Stimulated activated CD8-positive, alpha-beta memory T cell treated with anti-CD3 and anti-CD28 coated beads, Interleukin-7, amount 100 ng/mL, for 48 hours (primary cell): ENCODE measurements at places on chromosomes 6 and 20.

DNA sequence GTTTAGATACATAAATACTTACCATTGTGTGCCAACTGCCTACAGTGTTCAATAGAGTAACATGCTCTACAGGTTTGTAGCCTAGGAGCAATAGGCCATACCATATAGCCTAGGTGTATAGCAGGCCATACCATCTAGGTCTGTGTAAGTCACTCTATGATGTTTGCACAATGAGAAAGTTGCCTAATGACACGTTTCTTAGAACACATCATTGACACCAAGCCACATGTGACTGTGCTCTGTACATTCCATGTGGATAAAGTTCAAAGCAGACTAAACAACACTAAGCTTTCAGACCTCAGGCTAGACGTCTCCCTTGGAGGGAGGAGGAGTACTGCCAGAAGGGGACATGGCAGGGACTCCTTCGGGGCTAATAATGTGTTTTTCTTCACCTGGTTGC is 93.6 kb downstream of the KIF16B start:
- DNase-seq = no peak

DNA sequence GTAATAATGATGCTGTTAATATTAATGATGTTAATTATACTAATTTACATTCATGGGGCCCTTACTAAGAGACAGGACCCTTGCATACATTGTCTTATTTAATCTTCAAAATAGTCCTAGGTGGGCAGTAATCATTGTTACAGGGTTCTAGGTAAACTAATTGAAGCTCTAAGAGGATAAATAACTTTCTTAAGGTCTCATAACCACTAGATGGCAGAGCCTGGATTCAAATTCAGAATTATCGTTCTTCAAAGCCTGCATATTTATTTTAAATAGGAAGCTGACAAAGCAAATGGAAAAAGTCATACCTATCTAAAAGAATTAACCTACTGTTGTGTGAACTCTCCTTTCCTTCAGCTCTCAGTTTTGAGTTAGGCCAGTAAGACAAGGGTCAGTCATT is 23.5 kb downstream of the PTCHD4 start:
- DNase-seq = no peak

DNA sequence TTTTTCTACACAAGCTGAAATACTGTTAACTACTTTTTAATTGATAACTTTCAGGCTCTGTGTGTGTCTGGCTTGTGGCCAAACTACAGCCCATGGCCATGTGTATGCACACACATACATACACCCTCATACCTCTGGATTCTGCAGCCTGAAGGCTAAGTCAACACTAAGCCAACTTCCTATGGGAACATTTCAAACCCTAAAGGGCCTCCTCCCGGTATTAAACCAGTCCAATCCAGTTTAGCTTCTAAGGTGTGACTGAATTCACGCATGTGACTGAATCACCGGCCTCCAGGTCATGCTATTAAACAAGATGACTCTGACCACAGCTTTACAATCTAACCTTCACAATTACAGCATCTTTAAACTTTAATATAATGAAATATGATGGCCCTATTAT is 20.7 kb upstream of the DST start:
- DNase-seq = no peak

- DNase-seq = no peak
Observed at GRCh38 chr6:38716825-38717224, 1.7 kb downstream of the DNAH8 start.

- DNase-seq = no peak
Observed at GRCh38 chr6:18958146-18958545, 571.0 kb downstream of the RNF144B start.

DNA sequence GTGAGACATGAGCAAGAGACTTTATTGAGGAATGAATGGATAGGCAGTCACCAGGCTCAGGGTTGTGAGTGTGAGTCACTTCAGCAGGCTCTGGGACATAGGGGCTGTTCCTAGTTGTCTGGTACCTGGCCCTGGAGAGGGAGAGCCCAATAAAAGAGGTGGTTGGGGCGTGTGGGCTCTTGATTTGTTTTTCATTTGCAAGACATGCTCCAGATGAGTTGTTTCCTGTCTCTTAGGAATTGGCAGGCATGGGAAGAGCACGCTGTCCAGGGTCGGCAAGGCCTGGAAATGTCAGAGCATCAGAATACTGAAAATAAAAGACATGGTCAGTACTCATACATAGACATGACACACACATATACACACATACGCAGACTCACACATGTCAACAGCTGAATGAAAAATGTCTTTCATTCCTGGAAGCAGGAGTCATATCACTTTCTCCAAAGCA is 166.3 kb upstream of the SULF2 start:
- no peak for DNase-seq

DNA sequence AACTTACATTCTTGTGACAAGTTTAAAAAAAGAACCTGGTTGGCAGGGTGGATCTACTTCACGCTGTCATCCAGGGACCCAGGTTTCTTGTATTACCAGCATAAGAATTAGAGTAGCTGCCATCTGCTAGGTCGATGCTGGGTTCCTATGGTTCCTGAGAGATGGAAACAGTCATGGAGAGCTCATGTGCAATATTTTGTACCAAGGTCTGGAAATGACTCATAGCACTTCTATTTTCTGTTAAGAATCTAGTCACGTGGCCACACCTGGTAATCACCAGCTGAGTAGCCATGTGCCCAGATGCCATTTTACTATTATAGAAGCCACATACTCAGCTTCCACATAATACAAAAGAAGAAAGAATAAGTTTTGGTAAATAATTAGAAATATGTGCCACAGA is 171.3 kb downstream of the CD83 start:
- no peak for DNase-seq

DNA sequence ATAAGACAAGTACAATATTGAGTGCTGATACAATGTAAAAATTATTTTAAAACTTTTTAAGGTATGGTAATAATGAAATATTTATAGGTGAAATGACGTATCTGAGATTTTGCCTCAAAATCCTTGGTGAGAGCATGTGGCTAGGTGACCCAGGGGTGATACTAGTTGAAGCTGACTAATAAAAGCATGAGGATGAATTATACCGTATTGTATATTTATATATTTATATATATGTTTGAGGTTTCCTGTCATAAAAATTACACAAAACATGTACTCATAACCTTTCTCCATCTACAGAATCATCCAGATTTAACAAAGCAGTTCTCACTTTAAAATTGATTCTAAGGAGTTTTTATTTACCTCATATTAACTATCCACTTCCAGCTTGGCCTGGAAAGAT is 358.1 kb downstream of the CDKAL1 start:
- no peak for DNase-seq

DNA sequence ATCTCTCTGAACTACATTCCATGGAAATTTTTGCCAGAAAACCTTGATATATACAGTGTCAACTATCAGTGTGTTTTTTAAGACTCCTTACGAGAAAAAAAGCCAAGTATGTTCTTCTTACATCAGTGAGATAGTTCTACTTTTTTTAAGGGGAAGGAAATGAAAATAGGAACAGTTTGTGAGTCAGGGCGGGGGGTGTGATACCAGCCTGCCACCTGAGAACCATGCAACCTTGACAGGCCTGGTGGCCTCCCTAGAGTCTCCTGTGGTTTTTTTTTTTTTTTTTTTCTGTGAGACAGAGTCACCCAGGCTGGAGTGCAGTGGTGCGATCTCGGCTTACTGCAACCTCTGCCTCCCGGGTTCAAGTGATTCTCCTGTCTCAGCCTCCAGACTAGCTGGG is 96.3 kb upstream of the GCM1 start:
- no peak for DNase-seq

DNA sequence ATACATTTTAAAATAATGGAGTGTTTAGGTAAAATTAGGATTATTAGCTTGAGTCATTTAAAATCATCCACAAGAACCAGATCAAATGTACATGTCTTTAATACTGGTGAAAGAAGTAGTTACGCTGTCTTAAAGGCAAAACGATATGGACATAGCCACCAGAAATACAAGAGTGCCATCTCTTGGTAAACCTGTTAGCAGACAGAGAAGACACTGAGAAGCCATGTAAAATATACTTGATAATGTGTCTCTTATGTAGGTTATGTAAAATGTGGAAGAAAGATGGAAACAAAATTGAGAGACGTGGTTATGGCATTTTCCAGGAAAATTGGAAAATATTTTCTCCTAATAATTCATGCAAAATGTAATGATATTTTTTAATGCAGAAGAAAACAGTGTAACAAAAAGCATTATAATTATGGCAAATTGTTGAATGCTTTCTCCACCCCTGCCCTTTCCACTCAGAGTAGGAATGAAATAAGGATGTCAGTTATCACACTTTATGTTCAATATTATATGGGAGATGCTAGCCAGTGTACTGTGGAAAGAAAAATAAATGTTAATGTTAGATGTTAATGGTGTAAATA is 12.2 kb upstream of the SLC17A2 start:
- DNase-seq = no peak

GRCh38 chr6:23077772-23078171 is 508.4 kb downstream of the HDGFL1 start:
- DNase-seq = no peak

DNA sequence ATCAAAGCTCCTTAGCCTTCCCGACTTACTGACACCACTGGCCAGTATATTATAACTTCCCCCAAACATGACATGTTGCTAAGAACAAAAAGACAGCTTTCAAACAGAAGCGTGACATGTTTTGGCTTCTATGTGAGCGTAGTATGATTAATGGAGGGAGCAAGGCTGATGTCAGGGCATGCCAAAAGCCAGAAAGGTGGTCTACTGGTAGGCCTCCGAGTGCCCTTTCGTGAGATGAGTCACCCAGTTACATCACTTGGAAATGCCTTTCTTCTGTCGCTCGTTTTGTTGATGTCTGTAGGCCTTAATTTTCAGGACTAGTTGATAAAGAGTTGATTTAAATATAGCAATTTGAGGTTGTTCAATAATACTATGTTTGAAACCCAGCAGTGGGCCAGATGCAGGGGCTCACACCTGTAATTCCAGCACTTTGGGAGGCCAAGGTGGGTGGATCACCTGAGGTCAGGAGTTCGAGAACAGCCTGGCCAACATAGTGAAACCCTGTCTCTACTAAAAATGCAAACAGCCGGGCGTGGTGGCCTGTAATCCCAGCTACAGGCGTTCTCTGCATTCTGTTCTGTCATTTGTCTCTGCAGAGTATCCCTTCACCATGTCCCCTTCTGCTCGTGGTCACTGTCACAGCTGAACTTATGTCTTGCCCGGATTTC is 53.3 kb downstream of the CNKSR3 start:
- DNase-seq = no peak

- DNase-seq = no peak
Observed at GRCh38 chr20:10619427-10619826, 54.4 kb downstream of the JAG1 start.

- no peak for DNase-seq
Observed at GRCh38 chr6:29917857-29918256, 24.5 kb upstream of the HLA-A start.

- no peak for DNase-seq
Observed at GRCh38 chr20:19990850-19991249, 26.3 kb upstream of the NAA20 start.

DNA sequence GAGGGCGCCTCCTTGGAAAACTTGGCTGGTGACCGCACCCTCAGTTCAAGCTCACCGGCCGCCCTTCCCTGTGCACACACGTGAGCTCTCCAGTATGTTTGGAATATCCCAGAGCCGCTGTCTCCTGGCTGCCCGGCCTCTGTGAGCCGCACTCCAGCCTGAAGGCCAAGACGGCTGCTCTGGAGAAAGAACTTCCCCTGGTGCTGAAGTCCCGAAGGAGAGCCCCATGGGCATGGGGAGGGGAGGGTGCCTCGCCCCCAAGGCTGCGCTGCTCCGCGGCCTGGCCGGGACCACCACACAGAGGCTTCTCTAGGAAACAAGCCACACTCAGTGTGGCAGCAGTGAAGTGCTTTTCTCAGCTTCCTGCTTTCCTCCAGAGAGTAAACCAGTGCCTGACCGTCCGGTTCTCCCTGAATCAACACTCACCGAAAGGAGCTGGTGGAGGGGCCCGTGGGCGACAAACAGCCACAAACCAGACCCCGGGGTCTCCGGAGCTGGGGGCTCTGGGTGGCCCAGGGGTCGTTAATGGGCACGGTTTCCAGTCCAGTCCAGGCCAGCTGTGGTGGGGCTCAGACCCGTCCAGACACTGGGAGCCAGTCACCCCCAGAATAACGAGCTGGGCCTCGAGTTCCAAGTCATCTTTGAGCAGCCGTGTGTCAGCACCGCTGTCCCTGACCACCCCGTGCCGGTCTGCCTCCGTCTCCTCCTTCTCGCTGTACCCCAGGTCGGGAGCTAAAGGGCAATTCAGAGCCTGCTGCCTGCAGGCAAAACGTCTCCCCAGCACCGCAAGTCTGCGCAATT is 87.4 kb upstream of the BHLHE23 start:
- DNase-seq = no peak

GRCh38 chr6:101935732-101936131 is 542.2 kb downstream of the GRIK2 start:
- DNase-seq = no peak

DNA sequence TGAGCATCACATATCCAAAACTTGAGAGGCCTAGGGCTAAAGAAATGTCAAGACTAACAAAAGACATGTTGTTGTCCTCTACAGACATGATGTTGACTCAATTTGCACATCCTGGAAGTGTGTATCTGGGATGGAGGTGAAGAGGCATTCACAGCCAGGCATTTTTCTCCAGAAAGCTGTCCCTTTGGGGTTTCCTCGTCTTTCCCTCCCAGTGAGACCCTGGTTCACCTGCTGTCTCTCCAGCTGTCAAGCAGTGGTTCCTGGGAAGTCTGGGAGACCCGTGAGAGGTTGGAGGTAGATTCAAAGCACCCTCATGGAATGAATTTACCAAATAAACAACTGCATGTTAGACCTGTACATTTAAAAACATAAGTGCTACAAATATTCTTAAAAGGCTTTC is 32.1 kb downstream of the BACH2 start:
- DNase-seq = no peak

GRCh38 chr20:10666221-10667076 is 7.3 kb downstream of the JAG1 start:
- DNase-seq = no peak
